Activated naive CD8-positive, alpha-beta T cell treated with anti-CD3 and anti-CD28 coated beads, Interleukin-2, amount 10 ng/mL, durations not matched to agents 7 days and 5 days (primary cell): ENCODE measurements at places on chromosomes 2 and 18. TPM values are rescaled to one million over a fixed set of nuclear protein-coding genes. Genes with fewer than 3 reads are reported as not detected.

Gene MRPS9
- 23.1 TPM for total RNA-seq

Gene IL1RL1
- not detected for total RNA-seq

GRCh38 chr2:71216501-71216900, 10.4 kb downstream of the PAIP2B start:
- no peak for DNase-seq

- no peak for DNase-seq
These were observed 223.7 kb upstream of the SMAD7 start for GRCh38 chr18:49174478-49174877.

GRCh38 chr2:209663139-209663538, 108.5 kb upstream of the UNC80 start:
- DNase-seq, result no peak

GRCh38 chr2:156340804-156341451, 8.4 kb upstream of the NR4A2 start:
- DNase-seq, result no peak
